Ureter (tissue), 1 donor: ENCODE measurements at places on chromosomes 6 and 20.

DNA sequence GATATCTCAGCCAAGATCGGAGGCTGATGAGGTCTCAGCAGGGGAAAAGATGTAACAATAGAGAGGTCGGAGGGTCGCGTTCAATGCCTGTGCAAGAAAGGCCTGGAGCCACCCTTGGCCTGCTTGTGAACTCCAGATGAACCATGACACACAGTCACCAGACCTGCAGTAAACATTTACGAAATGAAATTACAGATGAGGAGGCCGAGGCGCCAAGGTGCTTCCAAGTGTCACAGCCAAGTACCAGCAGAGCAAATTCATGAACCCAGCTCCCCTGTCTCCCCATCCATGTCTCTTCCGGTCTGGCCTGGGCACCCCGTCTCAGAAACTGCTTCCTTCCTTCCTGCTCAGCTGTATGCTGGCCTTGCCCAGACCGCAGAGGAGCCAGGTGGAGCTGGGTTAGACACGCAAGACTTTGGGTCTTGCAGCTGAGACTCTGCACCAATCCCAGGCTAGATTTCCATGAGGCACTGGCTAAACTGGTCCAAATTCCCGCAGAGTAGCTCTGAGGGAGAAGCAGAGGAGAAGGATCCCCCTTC is 48.1 kb downstream of the CHMP4B start:
- DNase-seq: no peak

- no peak for DNase-seq
Observed at GRCh38 chr6:167769408-167770190, 57.1 kb upstream of the AFDN start.

DNA sequence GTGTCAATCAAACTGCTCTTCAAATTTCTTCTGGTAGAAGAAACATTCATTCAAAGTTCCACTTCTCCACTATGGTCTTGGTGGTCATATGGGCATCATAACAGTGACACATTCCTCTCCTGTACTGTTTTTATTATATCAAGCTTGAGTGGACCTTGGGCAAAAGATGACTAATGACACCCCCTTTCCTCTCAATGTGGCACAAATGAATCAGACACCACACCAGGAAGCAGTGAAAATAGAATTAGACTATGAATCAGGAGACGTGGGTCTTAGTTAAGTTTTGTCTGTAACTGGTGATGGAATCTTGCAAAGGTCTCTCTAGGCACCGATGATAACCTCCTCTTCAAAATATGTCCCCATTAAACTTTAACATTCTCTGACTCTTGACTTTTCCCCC is 9.0 kb upstream of the NRSN1 start:
- no peak for DNase-seq

DNA sequence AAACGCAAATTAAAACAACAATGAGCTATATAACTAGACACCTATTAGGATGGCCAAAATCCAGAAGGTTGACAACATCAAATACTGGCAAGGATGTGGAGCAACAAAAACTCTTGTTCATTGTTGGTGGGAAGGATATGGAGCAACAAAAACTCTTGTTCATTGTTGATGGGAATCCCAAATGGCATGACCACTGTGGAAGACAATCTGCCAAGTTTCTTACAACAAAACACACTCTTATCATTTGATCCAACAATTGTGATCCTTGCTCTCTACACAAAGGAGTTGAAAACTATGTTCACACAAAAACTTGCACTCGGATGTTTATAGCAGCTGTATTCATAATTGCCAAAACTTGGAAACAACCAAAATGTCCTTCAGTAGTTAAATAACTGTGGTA is 61.8 kb upstream of the LAMA2 start:
- no peak for DNase-seq

- no peak for DNase-seq
Observed at GRCh38 chr6:5248302-5249098, 12.2 kb downstream of the LYRM4 start.

DNA sequence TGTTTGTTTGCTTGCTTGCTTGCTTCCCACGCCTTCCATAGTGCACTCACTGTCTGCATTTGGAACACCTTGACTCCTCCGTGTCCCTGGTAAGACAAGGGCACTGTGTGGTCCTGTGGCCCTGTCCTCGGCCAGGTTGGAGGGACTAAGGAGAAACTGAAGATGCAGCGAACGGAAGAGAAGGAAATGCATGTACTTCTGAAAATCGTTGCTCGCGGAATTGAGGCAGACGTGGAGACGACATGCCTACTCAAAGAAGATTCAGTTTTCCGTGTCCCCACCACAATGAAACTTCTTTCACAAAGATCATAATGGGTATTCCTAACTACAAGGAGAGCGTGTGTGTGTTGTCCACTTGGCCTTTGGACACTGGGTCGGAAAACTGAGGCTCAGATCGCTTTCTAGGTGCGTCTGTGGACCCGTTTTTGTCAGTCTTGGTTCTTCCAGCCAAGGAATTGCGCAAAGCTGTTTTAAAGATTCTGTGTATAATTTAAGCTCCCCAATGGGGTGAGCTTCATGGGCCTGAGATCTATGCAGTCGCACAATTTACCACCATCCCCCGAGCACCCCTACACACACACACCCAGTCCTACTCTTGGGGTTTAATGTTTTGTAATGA is 120.4 kb upstream of the ZNF184 start:
- no peak for DNase-seq

DNA sequence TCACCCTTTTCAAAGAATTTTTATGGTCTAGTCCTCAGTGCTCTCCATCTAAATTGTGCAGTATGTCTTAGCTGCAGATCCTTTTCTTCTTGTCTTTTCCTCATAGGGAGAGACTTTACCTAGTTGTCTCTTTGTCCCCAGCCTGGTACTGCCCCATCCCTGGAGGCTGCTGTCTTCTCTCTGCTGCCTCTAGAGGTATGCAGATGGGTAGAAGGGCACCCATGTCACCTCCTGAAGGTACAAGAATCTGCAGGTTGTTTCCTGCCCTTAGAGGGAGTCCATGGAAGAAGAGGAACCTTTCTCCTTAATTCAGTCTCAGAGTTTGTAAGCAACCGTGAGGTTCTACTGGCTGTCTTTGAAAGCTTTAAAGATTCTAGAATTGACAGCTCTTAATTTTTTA is 39.1 kb downstream of the MCM8 start:
- no peak for DNase-seq

DNA sequence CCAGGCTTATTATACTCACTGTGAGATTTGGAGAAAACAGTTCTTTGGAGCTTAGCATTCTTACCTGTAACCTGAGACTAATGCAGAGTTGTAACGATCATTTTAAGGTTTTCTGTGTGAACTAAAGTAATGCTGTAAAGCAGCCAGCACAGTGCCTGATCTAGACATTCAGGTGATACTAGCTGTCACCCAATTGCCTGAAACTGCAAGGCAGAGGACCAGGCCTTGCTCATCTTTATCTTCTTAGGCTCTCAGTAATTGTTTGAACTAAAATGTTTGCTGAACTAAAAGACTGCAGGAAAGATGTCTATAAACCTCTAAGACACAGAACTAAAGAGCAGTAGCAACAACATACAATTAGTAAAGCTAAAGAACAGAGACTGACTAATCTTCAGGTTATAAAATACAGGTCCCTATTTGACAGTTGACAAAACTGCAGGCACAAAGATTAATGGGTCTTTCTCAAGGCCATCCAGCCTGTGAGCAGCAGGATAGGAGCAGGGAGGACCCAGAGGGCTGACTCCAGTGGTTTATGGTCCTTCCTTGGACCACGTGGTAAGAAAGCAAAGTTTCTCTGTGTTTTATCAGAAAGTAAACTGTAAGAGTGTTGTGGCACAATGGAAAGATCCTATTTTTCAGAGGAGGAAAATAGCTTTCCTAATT is 31.4 kb downstream of the SMLR1 start:
- no peak for DNase-seq

GRCh38 chr20:41204304-41205265 is 67.2 kb downstream of the PLCG1 start:
- no peak for DNase-seq

GRCh38 chr6:107140581-107140980 is 25.3 kb upstream of the BEND3 start:
- DNase-seq: no peak

GRCh38 chr20:37649017-37649416 is 44.8 kb upstream of the CTNNBL1 start:
- DNase-seq: no peak

GRCh38 chr20:5780846-5781217 is 30.6 kb downstream of the SHLD1 start:
- DNase-seq: no peak

GRCh38 chr6:84525907-84526306 is 238.5 kb downstream of the TBX18 start:
- DNase-seq: no peak

DNA sequence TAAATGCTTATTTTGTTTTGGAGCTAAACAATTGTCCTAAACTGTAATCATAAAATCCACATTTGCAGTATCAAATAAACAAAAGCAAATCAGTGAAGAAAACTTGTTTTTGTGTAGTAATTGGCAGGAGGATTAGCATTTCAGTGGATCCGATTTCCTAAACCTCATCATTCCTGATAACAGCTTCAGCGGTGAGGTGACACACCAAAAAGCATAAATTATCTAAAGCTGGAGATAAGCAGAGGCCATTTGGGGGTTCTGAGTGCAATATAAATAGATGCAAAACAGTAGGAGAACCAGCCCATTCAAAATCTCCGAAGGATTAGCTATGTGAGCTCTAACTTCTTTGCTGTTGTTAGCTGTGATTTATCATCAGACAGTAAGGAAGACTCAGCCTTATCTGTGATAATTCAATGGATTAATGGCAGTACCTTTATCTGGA is 235.8 kb downstream of the EPHA7 start:
- no peak for DNase-seq

DNA sequence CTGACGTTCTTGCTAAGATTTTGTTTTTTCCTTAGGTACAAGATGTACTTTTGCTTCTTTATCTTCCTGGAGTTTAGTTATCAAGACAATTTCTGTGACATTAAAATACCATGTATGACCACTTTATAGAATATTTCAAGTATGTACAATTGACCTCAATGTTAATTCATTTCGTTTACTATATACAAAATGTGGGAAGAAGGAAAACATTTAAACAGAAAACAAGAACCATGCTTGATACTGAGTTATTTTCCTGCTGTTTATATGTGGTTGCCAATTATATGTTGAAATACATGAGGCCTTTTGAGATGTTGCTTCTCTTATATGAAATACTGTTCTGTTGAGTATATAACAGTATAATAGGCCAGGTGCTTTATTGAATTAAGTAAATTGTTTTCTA is 184.3 kb downstream of the JARID2 start:
- DNase-seq: no peak

DNA sequence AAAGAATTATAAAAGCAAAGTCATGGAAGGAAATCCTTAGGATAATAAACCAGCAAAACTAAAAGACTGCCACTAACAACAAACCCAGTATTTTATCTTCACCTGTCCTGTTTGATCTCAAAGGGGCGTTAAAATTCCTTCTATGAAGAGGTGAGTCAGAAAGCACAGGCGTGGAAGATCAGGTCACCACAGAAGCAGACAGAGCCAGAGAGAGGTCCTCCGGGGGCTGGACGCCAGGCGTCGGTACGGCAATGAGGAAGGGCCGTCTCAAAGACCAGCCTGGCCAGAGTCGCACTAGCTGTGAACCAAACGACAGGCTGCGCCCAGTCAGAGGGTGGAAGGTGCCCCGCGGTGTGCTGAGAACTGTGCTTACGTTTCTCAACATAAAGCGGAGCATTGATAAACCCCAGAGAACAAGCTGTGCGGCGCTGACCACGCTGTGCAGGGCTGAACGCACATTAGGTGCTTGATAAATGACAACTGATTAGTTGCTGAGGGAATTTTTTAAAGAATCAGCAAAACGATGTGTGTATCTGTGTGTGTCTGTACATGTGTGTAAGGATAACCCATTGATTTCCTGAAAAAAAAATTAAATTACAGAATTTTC is 85.6 kb downstream of the RNASET2 start:
- DNase-seq: no peak

- DNase-seq: no peak
Observed at GRCh38 chr6:103783329-103783728, 1076.4 kb downstream of the HACE1 start.

- no peak for DNase-seq
Observed at GRCh38 chr6:131673184-131673583, 28.0 kb downstream of the OR2A4 start.

- no peak for DNase-seq
Observed at GRCh38 chr6:142773859-142774648, 170.9 kb downstream of the HIVEP2 start.

- DNase-seq: no peak
Observed at GRCh38 chr6:155591741-155592140, 136.1 kb upstream of the NOX3 start.

- DNase-seq: no peak
Observed at GRCh38 chr20:60262967-60263603, 304.9 kb downstream of the CDH26 start.

DNA sequence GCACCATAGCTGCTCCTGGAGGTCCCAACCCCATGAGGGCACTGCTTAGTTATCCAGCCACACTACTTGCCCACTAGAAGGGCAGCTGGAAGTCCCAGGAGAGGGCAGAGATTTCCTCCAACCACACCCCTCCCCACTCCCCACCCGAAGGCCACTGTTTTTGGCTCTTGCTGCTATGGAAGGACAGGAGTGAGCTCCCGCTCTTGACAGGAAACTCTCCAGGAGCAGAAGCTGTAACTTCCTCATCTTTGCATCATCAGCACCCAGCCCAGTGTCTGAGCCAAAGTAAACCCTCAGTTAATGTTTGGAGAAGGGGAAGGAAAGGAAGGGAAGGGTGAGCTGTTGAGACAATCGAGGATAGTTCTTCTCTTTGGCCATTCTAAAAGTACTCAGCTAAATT is 120.7 kb downstream of the MTFR2 start:
- DNase-seq: no peak

- peak; percentile 49 for DNase-seq
Observed at GRCh38 chr6:137165375-137166246, 7.8 kb downstream of the IL22RA2 start.

GRCh38 chr6:139240161-139241010 is 51.4 kb downstream of the TXLNB start:
- DNase-seq: no peak

GRCh38 chr20:50510706-50511542 is 741 bp downstream of the PTPN1 start:
- DNase-seq: no peak

DNA sequence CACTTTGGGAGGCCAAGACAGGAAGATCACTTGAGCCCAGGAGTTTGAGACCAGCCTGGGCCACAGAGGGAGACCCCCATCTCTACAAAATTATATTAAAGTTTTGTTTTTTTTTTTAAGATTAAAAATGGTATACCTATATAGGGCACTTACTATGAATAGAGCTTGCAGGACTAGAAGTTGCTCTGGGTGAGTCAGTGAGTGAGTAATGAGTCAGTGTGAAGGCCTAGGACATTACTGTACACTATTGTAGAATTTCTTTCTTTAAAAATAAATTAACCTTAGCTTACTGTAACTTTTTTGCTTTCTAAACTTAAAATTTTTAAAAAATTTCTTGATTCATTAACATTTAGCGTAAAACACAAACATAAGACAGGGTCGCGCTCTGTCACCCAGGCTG is 29.7 kb downstream of the STK35 start:
- DNase-seq: no peak

DNA sequence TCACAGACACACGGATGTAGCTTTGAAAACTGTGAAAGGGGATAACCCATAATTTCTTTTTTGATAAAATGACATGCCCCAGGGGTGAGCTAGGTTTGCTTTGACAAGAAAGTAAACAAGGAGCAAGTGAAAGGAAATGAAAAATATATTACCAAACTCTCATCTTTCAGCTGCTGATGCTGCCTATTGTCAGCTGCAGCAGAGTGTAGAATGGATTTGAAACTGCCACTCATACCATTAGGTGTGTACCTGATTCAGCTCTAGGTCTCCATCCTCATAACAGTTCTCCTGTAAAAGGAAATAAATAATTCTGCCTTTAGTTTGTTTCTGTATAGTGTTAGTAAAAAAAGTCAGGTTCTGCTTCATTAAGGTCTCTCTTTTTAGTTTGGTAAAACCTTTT is 415.1 kb upstream of the MARCKS start:
- DNase-seq: no peak
